ENCODE measurements at places on chromosomes 6 and 20.

DNA sequence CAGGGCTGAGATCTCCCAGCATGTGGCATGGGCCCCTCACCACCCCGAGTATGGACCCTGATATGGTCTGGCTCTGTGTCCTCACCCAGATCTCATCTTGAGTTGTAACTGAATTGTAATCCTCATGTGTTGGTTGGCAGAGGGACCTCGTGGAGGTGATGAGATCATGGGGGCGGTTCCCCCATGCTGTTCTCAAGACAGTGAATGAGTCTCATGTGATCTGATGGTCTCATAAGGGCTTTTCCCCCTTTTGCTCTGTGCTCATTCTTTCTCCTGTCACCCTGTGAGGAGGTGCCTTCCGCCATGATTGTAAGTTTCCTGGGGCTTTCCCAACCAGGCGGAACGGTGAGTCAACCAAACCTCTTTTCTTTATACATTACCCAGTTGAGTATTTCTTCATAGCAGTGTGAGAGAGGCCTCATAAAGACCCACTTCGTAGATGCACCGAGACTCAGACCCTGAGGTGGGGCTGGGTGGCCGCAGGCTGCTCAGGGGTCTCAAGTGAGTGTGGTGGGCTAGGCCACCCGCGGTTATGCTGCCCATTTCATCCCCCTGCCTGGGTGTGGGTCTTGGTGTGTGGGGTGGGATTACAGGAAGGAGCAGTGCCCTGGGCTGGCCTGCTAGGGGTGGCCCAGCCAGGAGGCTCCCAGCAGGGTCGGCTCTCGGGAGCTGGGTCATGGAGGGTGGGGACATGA is 26.2 kb upstream of the GATA5 start:
- DNase-seq = no peak

- peak; percentile 85 for DNase-seq
These were observed at the start of gene SCAF8 for GRCh38 chr6:154733183-154733625. Gene SCAF8, plus strand, starts transcription at chr6:154733416. Its CDS starts 485 bp downstream, at chr6:154733901.

- DNase-seq = peak; percentile 64
These were observed 33.0 kb downstream of the HNF4A start for GRCh38 chr20:44388466-44389023.

GRCh38 chr20:4064144-4064909 is 49.0 kb upstream of the RNF24 start:
- DNase-seq = peak; percentile 97

DNA sequence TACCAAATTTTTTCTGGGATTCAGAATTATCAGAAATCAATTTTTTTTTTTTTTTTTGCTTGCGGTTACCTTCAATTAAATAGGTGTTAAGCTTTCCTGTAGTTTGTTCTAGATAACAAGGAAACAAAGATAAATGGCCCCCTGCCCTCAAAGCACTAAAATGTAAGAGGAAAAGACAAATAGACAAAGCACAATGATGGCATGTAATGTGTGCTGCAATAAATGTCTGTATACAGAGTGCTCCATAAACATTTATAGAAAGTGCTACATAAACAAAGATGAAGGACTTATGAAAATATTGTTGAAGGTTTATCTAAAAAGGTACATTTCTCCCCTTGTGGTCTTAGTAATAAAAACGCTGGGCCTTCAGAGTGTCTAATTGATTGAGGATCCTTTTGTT is 384.6 kb downstream of the PKHD1 start:
- DNase-seq = no peak

DNA sequence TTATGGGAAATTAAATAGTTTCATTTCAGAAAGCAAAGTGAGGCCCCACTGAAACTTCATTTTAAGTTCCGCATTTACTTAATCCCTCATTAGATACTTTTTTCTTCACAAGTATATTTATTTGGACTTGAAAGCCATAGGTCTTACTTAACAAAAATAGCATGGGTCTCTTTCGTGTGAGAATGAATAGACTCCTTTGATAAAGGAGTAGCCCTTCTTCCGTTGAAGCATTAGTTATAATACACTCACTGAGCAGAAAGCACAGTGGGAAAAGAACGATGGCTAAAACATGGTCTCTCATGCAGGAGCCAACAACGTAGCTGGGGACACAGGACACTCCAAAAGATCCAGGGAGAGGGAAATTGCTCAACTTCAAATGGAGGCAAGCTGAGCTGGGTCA is 130.4 kb downstream of the SLC23A2 start:
- DNase-seq = no peak

DNA sequence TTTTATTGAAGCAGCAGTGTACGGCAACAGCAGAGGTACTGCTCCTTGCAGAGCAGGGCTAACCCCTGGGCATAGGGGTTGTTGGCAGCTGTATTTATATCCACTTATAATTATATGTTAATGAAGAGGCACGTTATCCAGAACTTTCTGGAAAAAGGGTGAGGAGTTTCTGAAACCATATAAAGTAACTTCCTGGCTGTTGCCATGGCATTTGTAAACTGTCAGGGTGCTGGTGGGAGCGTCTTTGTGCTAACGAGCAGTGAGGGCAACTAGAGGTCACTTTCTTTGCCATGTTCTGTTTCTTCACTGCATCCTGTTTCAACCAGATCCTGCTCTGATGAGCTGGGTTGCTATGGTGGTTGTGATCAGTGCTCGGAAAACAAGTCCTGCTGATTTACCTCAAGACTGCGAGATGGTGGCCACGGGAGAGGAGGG is 11.1 kb upstream of the ARFGEF2 start:
- peak; percentile 13 for DNase-seq

DNA sequence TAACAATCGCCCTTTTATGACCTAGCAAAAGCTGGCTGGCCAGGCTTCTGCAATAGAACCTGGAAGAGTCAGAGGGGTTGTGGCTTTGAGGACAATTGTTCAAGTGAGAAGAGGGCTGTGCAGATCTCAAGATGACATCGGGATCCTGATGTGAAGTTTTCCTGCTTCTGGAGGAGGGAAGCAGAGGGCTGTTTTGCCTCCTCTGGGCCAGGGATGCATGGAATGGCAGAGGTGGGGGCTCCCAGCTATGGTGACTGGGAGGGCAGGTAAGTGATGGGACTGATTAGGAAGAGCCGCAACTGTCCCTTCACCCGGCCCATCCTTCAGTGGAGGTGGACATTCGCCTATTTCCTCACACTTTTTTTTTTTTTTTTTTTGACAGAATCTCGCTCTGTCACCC is 43.4 kb upstream of the BLCAP start:
- DNase-seq = no peak

DNA sequence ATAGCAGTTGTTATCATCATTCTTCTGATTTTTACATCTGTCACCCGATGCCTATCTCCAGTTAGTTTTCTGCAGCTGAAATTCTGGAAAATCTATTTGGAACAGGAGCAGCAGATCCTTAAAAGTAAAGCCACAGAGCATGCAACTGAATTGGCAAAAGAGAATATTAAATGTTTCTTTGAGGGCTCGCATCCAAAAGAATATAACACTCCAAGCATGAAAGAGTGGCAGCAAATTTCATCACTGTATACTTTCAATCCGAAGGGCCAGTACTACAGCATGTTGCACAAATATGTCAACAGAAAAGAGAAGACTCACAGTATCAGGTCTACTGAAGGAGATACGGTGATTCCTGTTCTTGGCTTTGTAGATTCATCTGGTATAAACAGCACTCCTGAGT is 2.1 kb downstream of the CALHM6 start:
- DNase-seq = no peak

DNA sequence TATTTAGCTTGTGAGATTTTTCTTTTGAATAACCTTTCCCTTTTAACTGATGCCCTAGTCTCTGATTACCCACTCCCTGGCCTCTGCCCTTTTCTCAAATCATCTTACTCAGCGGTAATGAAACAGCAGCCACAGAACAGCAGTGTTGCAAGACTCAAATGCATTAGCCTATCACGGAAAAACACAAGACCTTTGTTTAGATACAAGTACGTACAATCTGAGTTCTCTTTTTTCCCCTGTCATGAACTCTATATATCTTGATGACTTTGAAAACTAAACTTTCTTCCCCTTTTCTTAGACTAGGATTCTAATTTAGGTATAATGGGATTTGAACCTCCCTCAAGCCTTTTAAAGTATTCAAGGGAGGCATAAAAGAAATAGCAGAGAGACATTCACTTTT is 1034.9 kb downstream of the EYS start:
- no peak for DNase-seq

DNA sequence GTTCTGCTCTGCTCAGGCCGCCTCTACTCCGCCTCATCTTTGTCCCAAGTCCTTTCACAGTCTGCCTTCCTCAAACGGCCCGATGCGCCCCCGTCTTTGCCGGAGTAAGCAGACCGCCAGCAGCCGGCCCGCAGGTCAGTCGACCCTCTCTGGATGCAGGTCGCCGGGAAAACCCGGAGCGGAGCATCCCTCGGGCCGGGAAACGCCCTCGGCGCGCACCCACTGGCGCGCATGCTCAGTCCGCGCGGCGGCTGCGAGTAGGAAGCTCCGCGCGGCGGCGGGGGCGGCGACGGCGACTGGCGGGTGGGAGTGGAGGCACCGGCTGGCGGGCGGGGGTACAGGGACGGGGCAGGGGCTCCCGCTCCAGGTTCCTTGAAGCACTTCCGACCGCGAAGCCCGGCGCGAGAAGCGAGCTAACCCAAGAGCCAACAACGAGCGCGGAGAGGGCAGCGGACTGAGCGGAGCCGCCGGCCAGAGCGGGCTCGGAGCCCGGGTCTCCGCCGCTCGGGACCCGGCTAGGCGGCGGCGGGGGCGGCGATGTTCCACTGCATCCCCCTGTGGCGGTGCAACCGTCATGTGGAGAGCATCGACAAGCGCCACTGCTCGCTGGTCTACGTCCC is at the start of gene LRRC1:
Gene LRRC1 (plus strand): TSS at position 286 of the 620 bp plus-strand sequence. CDS start 252 bp downstream, at position 538.
- DNase-seq = peak; percentile 88

GRCh38 chr6:32885698-32886286 is 31.8 kb downstream of the PSMB9 start:
- DNase-seq = peak; percentile 70

DNA sequence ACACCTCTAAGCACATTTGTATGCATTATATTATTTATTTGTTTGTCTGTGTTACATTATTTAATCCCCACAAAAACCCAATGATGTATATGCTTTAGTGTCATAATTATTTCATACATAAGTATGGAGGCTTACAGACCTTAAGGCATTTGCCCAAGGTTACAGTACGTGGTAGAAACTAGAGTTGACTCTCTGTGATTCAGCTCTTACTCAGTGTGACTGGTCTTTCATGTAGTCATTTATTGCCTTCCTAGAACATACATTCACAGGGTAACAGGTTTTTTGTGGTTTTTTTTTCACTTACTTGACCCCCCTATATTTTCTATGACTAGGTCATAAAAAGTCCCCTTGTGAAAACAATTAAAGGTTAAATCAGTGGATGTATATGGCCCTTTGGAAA is 566.8 kb downstream of the TFAP2A start:
- DNase-seq = no peak

- peak; percentile 91 for DNase-seq
These were observed 21.3 kb downstream of the TTPAL start for GRCh38 chr20:44496976-44497375.

- DNase-seq = peak; percentile 23
These were observed 136.7 kb downstream of the AIG1 start for GRCh38 chr6:143197377-143197776.

- no peak for DNase-seq
These were observed 19.6 kb downstream of the RTN4IP1 start for GRCh38 chr6:106609699-106610098.

GRCh38 chr20:45223136-45223535 is 2.0 kb downstream of the SEMG2 start:
- no peak for DNase-seq

DNA sequence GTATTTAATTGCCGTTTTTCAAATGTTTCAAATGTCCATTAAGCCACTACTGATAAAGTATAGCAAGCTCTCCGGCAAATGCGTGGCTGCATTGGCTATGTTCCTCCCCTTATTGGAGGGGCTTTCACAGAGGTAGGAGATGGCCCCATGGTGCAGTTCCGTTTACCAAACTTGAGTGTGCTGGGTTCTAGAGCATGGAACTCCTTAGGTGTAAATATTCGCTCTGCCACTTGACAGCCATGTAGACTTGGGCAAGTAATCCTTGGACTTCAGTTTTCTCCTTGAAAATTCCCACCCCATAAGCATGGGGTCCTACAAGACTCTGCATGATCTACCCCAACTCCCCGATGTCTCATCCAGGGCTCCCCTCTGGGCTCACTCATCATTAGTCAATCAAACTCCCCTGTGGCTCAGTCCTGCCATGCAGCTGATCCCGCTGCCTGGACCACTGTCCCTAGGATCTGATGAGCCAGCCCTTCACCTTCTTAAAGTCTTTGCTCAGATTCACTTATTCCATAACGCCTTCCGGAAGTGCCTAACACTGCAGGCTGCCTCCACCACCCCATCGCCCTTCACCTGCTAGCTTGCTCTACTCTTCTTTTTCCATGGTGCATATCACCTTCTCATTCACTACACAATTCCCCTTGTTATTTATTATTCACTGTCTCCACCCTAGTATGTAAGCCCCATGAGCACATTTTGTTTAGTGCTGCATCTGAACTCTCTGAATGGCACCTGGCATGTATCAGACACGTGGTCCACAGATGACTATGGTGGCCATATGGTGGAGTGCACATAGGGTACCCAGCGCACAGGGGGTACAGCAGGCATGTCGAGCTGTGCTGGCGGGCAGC is 18.8 kb downstream of the PRR18 start:
- no peak for DNase-seq

GRCh38 chr6:131048933-131049515 is 14.0 kb downstream of the EPB41L2 start:
- peak; percentile 70 for DNase-seq

- DNase-seq = peak; percentile 4
These were observed 37.8 kb downstream of the ZC2HC1B start for GRCh38 chr6:143901885-143902750.

GRCh38 chr20:32052090-32052777 is at the start of gene HCK:
Gene HCK, plus strand, starts transcription at chr20:32052242.
- no peak for DNase-seq

DNA sequence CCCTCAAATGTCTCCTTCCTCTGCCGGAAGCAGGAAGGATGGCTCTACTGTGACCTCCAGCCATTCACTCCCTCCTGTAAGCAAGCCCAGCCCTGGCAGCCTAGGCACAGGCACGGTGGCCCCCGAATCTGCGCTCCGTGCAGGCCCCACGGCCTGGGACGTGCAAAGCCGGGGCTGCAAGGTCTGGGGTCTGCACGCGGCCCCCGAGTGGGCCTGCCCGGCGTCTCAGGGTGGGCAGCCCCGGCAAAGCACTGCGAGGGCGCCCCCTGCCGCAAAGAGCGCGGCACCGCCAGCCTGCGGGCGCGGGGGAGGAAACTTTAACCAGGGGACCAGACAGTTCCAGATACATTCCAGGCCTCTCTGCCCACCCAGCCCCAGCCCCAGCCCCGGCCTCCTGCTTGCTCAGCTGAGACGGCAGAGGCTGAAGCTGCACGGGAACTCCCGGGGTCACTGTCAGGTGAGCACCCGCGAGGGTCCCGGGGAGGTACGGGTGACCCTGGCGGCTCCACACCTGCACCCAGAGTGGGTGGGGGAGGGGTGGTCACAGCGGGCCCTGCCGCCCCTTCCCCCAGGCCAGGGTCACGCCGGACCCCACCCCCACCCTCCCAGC is 98.8 kb downstream of the ASXL1 start:
- DNase-seq = peak; percentile 46

GRCh38 chr6:115442323-115442722 is 618.4 kb downstream of the FRK start:
- DNase-seq = no peak

DNA sequence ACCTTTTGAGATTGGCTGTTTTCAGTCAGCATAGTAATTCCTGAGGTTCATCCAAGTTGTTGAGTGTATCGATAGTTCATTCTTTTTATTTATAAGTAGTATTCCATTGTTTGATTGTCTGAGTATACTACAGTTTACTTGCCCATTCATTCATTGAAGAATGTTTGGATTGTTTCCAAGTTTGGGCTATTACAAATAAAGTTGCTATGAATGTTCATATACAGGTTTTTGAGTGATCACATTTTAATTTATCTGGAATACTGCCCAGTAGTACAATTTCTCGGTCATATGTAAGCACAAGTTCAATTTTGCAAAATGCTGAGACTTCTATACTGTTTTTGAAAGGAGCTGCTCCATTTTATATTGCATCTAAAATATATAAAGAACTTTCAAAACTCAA is 14.2 kb upstream of the EPHA7 start:
- DNase-seq = no peak

Measured in fibroblast of skin of right quadriceps (primary cell).